Activated CD8-positive, alpha-beta memory T cell treated with anti-CD3 and anti-CD28 coated beads for 1 hour (primary cell): ENCODE measurements at places on chromosomes 5 and 9.

- no peak for DNase-seq
Measured at GRCh38 chr5:8213701-8214240, 344.8 kb downstream of the MTRR start.

DNA sequence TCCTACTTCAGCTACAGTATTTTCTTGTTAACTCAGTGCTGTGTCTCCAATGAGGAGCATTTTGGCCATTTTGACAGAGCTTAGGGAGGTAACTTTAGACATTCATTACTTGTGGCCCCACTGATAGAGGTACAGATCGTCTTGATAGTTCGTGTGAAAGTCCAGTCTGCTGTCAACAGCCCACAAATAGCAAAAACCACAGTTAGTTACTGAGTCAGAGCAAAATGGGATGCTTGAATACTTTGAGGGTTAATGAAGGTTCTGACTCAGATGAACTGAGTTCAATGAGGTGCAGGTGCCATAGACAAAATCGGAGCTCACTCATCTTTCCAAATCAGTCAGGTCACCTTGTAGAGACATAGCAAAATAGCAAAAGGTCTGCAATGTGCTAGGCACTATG, 163.1 kb upstream of the TLE4 start:
- no peak for DNase-seq

DNA sequence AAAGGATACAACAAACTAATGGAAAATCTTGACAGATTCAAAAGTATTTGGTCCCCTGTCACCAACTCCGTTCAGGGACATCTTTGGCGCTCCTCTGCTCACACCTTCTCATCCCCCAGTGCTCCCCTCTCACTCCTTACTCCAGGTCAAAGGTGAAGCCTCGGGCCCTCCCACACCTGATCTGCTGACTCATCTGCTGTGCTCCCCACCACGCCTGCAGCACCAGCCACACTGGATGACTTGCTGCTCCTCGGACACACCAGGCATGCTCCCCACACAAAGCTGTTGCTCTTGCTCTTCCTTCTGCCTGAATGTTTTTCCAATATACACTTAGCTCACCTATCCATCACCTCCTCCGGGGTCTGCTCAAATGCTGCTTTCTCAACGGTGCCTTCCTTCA, 123.4 kb downstream of the ESM1 start:
- no peak for DNase-seq

- DNase-seq: no peak
Measured at GRCh38 chr9:29245351-29245750, 1672.1 kb upstream of the C9orf72 start.

DNA sequence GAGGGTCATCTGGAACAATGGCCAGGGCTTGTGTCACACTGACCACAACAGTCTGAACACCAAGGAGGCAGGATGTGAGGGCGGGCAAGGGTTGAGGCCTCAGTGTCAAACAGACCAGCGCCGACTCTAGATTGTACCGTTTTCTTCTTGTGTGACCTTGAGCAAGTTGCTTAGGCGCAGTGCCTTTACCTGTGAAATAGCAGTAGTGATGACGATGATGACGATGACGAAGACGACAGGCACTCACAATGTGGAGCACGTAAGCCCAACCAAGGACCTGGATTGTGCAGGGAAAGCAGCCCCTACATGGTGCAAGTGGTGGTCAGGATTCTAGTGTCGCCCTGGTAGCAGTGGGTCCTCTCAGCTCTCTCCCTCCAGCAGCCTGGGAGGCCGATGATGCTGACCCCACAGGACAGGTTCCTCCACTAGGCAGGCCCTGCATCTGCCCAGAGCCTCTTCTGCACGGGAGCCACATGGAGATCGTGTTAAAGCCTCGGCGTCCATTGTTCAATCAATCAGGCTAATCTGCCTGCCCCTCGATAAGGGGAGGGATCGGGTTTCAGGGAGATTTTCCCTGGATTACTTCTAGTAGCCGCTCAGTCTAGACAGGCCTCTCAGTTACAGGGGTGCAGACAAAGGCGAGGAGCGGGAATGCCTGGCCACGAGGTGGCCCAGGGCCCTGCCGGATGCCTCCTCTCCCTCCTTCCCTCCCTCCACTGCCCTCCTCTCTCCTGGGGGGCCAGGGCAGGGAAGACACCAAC, 91.7 kb downstream of the MACROH2A1 start:
- DNase-seq: no peak

DNA sequence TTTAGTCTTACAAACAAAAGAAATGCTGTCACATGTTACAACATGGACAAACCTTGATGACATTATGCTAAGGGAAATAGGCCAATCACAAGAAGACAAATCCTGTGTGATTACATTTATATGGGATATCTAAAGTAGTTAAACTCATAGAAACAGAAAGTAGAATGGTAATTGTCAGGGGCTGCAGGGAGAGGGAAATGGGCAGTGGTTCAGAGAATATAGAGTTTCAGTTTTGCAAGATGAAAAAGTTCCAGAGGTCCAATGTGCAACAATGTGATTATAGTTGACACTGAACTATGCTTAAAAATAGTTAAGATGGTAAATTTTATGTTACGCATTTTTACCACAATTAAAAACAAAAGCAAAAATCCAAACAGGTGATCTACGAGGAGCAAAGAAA, 265.5 kb downstream of the NDUFS4 start:
- DNase-seq: no peak

DNA sequence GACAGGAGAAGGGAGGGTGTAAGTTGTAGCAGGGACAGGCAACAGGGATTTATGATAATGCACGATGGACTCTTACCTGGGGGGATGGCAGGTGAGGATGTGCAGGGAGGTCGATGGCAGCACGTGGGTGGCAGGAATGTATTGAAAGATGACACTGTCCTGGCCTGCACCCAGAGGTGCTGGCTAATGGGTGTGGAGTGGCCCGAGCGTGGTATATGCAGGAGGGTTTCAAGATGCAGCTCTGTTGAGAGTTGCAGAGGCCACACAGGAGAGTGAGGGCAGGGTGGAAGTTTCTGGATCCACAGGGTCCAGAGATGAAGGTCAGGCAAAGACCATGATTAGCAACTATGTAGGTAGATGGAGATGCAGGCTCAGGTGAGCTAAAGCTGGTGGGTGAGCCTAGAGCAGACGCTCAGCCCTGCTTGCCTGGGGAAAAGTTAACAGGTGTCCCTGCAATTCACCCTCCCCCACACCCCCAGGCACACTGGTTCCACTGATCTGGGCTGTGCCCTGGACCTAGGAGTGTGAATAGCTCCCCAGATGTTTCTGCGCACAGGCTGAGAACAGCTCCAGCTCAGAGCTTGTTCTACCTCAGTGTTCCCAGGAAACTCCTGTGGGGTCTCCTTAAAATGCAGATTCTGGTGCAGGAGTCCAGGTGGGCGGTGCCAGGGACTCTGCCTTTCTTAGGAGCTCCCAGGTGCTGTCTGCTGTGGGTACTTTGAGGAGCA, 21.5 kb upstream of the S1PR3 start:
- DNase-seq: no peak

DNA sequence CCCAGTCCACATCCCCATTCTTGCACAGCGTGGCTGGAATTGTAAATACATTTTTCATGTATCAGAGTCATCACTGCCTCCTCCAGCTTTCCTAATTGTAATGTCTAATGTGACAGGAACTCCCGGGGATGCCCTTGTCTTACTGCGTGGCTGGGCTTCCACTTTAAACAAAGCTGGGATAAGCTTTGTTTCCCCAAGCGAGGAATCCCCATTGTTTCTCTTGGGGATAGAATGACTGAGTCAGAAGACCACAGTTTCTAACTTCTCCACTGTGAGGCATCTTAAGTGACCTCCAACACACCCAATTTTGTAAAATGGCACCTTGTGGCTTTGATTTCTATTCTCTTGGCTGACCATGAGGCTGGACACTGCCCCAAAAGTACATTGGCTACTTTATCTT, 22.4 kb downstream of the ARPC5L start:
- no peak for DNase-seq

GRCh38 chr5:178996156-178996555, 1.0 kb upstream of the GRM6 start:
- no peak for DNase-seq

- no peak for DNase-seq
Measured at GRCh38 chr5:72653586-72653985, 146.4 kb upstream of the ZNF366 start.

- DNase-seq: no peak
Measured at GRCh38 chr9:77451507-77451906, 196.6 kb downstream of the GNA14 start.

DNA sequence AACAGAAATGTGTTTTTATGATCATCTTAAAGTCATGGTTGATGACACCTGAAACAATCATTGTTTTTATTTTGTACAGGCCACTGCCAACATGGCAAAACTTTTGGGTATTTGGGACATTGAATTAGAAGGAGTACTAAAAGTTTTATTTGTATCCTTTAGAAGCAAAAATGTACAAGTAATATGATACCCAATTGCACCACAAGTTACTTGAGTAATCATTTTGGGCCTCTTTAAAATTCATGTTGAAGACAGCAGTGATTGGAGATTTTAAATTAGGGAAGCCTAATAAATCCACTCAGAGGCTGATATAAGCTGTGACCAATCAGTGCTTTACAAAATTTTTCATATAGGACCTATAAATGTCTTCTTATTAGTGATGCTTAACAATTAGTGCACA, 212.9 kb downstream of the MARCHF11 start:
- no peak for DNase-seq

DNA sequence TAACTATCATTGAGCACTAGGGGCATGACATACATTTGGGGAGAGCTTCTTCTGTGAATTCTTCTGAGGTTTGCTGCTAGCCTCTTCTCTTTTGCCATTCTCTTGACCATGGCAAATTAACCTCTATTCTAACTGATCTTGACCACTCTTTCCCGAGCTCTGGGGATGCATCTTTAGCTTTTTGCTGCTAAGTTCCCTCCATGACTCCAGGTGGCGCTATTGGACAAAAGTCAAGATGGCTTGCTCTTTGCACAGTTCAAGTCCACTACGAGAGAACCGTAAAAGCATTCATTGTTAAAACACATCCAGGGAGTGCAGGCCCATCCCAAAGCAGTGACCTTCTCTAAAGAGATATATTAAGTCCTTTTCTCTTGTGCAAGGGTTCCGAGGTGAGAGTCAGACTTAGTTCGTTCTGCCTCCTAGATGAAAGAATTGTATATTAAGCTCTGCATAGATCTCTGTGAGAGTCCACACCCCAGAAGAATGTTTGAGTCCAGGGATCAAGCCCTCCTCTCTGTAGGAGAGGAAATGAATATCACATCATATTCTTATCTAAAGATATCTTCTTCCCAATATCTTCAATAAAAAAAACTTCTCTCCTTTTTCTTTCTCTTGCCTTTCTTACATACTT, 1152.9 kb upstream of the CDH6 start:
- no peak for DNase-seq

DNA sequence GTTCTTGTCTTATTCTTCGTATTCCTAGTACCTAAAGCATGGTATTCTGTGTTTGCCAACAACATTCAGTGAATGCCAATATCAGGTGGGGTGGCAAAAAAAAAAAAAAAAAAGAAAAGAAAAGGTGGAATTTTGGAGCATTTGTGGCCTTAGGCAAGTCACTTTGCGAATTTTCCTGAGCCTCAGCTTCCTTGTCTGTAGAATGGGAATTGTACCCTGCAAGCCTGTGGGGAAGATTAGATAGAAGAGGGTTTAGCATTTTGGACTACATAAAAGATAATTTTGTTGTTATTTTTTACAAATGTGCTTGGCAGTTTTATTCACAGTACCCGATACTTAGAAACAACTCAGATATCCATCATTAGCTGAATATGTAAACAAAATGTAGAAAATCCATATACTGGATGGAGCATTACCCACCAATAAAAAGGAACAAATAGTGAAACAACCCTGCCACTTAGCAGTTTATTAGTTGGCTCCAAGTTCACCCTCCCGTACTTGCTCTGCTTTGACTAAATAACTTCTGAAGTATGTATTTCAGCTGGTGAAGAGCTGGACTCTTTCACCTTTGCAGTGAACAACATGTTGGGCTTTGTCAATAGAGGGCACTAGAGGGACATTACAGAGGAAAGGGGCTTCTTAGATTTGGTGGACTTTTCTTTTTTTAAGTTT, 13.6 kb downstream of the UBE2D2 start:
- no peak for DNase-seq

DNA sequence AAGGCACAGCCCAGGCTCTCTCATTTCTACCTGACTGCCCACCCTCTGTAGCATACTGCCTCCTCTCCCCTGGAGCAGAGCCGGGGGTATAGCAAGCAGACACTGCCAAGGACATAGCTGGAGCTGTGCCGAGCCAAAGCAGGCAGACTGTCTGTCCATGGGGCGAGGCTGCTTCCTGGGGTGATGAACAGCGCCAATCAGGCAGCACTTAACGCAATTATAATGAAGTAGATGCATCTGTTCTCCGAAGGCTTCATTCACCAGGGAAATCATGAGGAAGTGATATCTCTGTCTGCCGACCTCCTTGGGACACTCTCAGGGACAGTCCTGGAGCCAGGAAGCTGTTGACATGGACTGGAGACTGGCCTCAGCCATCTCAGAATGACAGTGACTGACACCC, 230.7 kb downstream of the ASTN2 start:
- DNase-seq: no peak

DNA sequence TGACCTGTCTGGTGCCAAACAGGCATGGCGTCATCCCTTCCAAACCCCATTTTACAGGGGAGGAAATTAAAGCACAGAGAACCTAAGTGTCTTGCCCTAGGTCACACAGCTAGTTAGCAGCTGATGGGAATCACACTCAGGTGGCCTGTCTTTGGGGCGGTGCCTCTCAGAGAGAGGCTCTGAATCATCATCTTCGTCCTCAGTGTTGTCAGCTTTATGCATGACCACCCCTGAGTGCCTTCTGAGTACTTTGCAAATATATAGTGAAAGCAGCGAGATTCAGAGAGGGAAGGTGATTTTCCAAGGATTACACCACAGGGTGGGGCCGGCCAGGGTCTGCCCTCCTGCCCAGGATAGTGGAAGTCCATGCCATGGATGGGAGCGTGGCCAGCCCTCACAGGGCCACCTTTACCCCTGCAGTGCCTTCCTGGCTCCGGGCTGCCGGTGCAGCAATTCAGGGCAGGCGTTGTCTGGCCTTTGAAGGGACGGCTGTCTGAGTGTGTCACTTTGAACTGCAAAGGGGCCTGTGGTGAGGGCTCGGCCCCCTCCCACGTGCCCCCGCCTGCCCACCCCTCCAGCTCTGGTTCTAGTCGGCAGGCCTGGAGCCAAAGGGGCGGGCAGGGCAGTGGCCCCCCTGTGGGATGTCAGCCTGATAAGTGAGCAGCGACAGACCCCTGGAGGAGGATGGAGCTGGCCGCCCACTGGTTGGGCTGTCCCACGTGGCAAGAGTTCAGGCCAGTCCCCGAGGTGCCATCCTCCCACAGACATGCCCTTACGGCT, 16.9 kb downstream of the LMX1B start:
- DNase-seq: no peak

GRCh38 chr5:124514956-124515355, 231.5 kb downstream of the ZNF608 start:
- DNase-seq: no peak

GRCh38 chr5:32020946-32021345, 153.2 kb downstream of the GOLPH3 start:
- DNase-seq: no peak

- peak; percentile 68 for DNase-seq
Measured at GRCh38 chr9:71783120-71783523, 14.8 kb upstream of the CEMIP2 start.

- no peak for DNase-seq
Measured at GRCh38 chr9:134653259-134654009, 11.8 kb downstream of the COL5A1 start.

GRCh38 chr9:37146410-37146809, 26.0 kb downstream of the ZCCHC7 start:
- no peak for DNase-seq
